Fibroblast of lung (primary cell): ENCODE measurements at places on chromosomes 4 and X. TPM values are rescaled to one million over a fixed set of nuclear protein-coding genes. Genes with fewer than 3 reads are reported as not detected.
A peak's percentile ranks its signal among the peaks of the same experiment; 100 is the strongest.

- H3K36me3 ChIP-seq = no peaks in the 10 kb centered on the region
- H3K27me3 ChIP-seq = no peaks in the 10 kb centered on the region
- H3K27ac ChIP-seq = no peak overlapping the region
- H3K4me3 ChIP-seq = no peak overlapping the region
- H3K4me1 ChIP-seq = no peaks in the 10 kb centered on the region
Measured at GRCh38 chr4:167419468-167420140, 185.3 kb upstream of the SPOCK3 start.

GRCh38 chr4:141501931-141502330 is 134.5 kb upstream of the IL15 start:
- no peaks in the 10 kb centered on the region for H3K27me3 ChIP-seq
- H3K4me3 ChIP-seq = no peak overlapping the region
- peak; percentile 35 for DNase-seq
- H3K36me3 ChIP-seq = no peaks in the 10 kb centered on the region
- no peaks in the 10 kb centered on the region for H3K4me1 ChIP-seq

The TLR10 gene
- total RNA-seq = not detected in 2 replicates

The ACOX3 gene
- total RNA-seq = 21.6 and 23.8 TPM in 2 replicates

GRCh38 chrX:113833096-113834055 is 750.5 kb upstream of the HTR2C start:
- DNase-seq = no peak
- no peak overlapping the region for H3K4me3 ChIP-seq
- H3K4me1 ChIP-seq = no peaks in the 10 kb centered on the region
- no peaks in the 10 kb centered on the region for H3K27me3 ChIP-seq
- no peaks in the 10 kb centered on the region for H3K36me3 ChIP-seq
- H3K27ac ChIP-seq = no peak overlapping the region

The POU3F4 gene
- total RNA-seq = under 0.01 TPM in 1 of 2 replicates, not detected in the other

- H3K4me3 ChIP-seq = no peak overlapping the region
- H3K27ac ChIP-seq = no peak overlapping the region
- no peaks in the 10 kb centered on the region for H3K27me3 ChIP-seq
- no peaks in the 10 kb centered on the region for H3K36me3 ChIP-seq
- H3K4me1 ChIP-seq = no peaks in the 10 kb centered on the region
- no peak for DNase-seq
Measured at GRCh38 chr4:85986266-85986665, 373.6 kb downstream of the MAPK10 start.

- H3K36me3 ChIP-seq = no peaks in the 10 kb centered on the region
- H3K4me3 ChIP-seq = no peak overlapping the region
- H3K27ac ChIP-seq = no peak overlapping the region
- no peaks in the 10 kb centered on the region for H3K27me3 ChIP-seq
Measured at GRCh38 chrX:37380924-37381323, 31.8 kb downstream of the PRRG1 start.

DNA sequence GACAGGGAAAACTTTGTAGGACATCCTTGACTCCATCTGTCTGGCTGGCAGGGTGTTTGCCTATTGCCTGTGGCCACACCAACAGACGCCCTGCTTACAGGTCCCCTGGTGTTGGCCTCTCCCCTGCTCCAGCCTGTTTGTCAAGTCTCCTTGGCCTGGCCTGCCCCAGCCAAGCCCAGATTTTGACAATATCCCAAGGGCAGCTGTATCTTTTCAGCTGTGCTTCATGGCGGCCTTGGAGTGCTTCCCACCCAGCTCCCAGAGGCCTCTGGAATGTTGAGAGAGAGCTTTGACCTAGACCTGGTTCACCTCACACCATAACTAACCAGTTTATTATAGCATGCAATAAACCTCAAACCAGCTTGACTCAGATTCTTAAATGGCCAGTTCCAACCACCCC is 204.0 kb upstream of the NHS start:
- H3K27ac ChIP-seq = no peak overlapping the region
- H3K4me3 ChIP-seq = no peak overlapping the region
- no peaks in the 10 kb centered on the region for H3K36me3 ChIP-seq
- H3K27me3 ChIP-seq = no peaks in the 10 kb centered on the region

The VCX2 gene
- not detected in 2 replicates for total RNA-seq

- no peaks in the 10 kb centered on the region for H3K36me3 ChIP-seq
- no peak for DNase-seq
Measured at GRCh38 chrX:22963196-22963595, 36.6 kb upstream of the DDX53 start.

- no peaks in the 10 kb centered on the region for H3K27me3 ChIP-seq
- no peaks in the 10 kb centered on the region for H3K4me1 ChIP-seq
- H3K27ac ChIP-seq = no peak overlapping the region
- no peak overlapping the region for H3K4me3 ChIP-seq
Measured at GRCh38 chr4:154456240-154456639, 35.4 kb downstream of the DCHS2 start.

DNA sequence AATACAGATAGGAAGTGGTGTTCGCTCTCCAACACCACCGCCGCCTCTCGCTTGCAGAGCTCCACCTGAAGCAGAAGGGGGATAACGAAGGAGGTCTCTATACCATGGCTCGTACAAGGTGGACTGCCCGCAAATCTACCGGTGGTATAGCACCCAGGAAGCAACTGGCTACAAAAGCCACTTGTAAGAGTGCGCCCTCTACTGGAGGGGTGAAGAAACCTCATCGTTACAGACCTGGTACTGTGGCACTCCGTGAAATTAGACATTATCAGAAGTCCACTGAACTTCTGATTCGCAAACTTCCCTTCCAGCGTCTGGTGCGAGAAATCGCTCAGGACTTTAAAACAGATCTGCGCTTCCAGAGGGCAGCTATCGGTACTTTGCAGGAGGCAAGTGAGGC is 5.2 kb upstream of the BMP15 start:
- H3K4me3 ChIP-seq = no peak overlapping the region
- no peak overlapping the region for H3K27ac ChIP-seq
- no peaks in the 10 kb centered on the region for H3K4me1 ChIP-seq

The SMPX gene
- not detected in 2 replicates for total RNA-seq
